ENCODE measurements at places on chromosomes 4 and X.
A peak's percentile ranks its signal among the peaks of the same experiment; 100 is the strongest.

DNA sequence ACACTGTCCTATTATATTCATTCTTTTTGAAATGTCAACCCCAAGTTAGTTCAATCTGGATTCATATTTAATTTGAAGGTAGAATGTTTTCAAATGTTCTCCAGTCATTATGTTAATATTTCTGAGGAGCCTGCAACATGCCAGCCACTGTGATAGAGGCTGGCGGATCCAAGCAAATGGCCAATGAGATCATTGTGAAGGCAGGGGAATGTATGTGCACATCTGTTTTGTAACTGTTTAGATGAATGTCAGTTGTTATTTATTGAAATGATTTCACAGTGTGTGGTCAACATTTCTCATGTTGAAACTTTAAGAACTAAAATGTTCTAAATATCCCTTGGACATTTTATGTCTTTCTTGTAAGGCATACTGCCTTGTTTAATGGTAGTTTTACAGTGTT lies 1.6 kb downstream of the CXCL1 start:
- DNase-seq: no peak

DNA sequence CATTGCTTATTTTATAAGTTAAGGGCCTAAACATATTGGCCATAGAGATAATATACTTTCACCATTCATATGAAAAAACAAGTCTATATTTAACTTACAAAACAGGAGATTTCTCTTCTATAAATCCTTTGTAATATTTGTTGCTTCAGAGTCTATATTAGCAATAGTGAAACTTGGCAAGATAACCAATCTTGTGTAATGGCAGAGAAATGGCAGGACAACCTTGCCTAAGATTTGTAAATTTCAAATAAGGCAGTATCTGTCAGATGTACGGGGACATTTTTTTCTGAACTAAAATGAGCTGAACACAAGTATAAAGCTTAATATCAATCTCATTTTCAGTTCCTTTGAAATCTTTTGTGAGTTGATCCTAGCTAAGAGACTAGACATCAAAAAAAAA lies 17.8 kb upstream of the CPEB2 start:
- no peak for DNase-seq

DNA sequence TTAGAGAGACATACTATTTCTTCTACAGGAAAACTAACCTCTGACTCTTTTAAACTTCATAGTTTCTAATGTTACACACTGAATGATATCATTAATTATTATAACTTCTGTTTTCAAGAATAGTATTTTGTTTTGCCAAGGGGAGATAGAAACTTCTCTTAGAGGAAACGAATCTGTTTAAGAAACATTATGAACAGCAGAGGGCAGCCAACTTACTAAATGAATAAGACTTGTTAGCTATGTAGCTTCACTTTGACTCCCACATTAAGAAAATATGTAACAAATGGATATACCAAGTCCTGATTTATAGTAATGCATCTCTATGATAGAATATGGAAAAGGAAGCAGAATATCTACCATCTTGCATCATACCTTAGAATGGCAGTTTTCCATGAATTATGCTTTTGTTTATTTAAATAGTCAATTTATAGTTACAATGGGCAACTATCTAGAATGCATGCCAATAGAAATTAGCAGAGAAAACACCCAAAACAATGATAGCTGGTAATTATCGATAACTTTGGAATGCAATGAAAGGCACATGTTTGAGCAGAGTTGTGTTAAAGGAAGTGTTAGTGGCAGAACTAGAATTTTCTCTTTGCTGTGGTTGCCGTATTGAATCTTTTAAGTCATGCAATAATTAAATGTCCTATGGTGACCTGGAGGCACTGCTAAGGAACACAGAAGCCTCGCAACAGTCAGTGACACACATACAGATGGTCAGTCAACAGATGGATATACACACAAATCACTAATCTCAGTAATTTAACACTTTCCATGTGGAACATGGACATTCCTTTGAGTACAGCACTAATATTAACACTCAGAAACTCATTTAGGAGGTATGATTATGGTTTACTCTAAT lies 105.7 kb upstream of the PDLIM3 start:
- peak; percentile 17 for DNase-seq

- DNase-seq: no peak
These were observed 627.0 kb downstream of the BCOR start for GRCh38 chrX:39470588-39471407.

DNA sequence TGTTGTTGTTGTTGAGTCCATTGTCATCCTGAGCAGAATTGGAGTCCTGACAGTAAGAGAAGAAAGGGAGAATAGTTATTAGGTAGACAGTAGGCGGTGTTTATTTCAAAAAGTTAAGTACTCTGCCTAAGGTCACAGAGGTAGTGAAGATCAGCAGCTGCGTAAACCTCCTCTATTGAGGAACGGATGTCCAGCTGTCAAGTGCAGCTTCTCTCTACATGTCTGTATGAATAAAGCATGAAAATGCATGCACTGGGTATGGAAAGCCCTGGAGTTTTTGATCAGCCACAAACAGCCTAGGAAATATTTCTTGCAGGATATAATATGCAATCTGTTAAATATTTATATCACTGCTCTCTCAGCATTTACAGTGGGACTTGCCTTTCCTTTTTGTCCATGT lies 109.4 kb upstream of the CBLL2 start:
- no peak for DNase-seq

- DNase-seq: peak; percentile 71
These were observed at the start of gene CRLF2 for GRCh38 chrX:1212532-1212931. Gene CRLF2, minus strand, starts transcription at chrX:1212649. Its CDS starts 15 bp downstream, at chrX:1212634.

- DNase-seq: no peak
These were observed 375.7 kb upstream of the AADAT start for GRCh38 chr4:170465429-170465828.

DNA sequence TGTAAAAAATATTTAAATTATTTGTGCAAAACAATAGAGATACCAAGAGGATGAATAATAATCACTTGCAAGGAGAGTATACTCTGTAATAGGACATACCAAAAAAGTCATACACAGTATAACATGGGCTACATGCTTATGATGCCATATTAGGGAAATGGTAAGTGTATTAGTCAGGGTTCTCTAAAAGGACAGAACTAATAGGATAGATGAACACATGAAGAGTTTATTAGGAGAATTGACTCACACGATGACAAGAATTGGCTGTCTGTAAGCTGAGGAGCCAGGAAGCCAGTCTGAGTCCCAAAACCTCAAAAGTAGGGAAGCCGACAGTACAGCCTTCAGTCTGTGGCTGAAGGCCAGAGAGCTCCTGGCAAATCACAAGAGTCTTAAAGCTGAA lies 151.2 kb downstream of the DTHD1 start:
- no peak for DNase-seq

GRCh38 chrX:150616863-150617198 lies 48.4 kb downstream of the MTM1 start:
- DNase-seq: no peak

GRCh38 chr4:16225167-16225862 lies 956 bp downstream of the TAPT1 start:
- DNase-seq: no peak

GRCh38 chr4:58957711-58958110 lies 1847.5 kb upstream of the IGFBP7 start:
- DNase-seq: no peak
